ENCODE measurements at places on chromosomes 6 and 20.

DNA sequence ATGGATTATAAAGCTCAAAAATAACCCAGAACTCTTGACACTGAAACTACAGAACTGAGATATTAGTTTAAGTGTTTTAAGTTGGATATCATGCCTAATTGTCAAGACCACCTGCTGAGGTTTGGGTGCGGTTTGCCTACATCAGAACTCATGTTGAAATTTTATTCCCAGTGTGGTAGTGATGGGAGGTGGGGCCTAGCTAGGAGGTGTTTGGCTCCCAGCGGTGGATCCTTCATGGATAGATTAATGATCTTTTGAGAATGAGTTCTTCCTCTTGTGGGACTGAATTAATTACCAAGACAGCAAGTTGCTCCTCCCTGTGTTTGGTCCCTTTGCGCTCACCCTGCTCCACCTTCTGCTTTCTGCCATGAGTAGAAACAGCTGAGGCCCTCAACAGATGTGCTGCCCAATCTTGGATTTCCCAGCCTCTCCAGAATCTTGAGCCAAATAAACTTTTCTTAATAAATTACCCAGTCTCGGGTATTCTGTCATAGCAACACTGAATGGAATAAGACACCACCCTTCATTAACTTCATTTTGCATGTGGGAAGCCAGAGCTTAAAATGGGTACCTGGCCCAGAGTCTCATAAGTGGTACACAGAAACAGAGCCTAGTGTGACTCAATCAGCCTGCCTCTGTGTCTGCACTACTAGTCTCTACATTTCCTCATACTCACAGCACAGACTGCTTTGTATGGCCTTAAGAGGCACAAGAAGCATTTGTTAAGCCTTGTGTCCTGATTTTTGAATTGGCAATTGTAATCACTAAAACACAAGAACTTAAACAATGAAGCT, 158.4 kb downstream of the IBTK start:
- no peak for DNase-seq

DNA sequence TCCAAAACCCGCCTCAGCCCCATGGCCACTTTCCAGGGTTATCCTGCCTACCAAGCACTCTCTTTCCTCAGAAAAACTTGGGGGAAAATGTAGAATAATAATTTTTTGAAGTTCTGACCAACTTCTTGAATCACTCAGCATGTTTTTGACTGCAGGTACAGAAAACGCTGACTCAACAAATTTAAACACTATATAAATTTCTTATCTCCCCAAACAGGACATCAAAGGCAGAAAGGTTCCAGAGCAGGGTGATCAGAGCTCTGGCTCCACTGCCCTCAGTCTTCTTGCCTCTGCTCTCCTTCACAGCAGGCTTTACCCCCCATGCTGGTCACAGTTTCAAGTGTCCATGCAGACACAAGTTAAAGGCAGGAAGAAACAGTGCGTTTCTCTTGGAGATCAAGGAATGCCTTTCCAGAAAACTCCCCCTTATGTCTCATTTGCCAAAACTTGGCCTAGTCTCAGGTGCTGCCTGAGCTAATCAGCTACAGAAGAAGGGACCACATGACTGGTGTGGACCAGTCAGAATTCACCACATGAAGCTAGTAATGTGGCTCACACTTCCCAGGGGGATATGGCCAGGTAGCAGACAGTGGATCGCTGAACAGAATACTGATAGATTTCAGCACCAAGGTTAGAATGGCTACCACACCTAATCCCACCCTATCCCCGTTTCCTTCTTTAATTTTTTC, 24.4 kb upstream of the SLC17A3 start:
- no peak for DNase-seq

DNA sequence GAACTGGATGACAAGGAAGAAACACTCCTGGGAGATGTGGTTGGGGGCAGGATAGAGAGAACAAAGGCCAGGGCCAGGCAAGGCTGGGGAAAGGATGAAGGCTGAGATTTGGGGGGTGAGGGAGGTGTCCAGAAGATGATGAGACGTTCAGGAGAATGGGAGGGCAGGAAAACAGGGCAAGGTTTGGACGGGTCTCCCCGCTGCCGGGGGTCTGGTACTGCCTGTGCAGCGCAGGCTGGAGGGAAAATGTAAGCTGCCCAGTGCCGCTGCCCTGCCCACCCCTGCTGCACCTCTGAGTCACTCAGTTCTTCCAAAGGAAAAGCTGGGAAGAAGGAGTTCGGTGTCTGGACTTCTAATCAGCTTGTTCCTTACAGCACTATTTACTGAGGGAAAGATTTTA, 130.9 kb downstream of the DTNBP1 start:
- DNase-seq = no peak

GRCh38 chr20:15609921-15610320, 963.3 kb downstream of the KIF16B start:
- peak; percentile 22 for DNase-seq

DNA sequence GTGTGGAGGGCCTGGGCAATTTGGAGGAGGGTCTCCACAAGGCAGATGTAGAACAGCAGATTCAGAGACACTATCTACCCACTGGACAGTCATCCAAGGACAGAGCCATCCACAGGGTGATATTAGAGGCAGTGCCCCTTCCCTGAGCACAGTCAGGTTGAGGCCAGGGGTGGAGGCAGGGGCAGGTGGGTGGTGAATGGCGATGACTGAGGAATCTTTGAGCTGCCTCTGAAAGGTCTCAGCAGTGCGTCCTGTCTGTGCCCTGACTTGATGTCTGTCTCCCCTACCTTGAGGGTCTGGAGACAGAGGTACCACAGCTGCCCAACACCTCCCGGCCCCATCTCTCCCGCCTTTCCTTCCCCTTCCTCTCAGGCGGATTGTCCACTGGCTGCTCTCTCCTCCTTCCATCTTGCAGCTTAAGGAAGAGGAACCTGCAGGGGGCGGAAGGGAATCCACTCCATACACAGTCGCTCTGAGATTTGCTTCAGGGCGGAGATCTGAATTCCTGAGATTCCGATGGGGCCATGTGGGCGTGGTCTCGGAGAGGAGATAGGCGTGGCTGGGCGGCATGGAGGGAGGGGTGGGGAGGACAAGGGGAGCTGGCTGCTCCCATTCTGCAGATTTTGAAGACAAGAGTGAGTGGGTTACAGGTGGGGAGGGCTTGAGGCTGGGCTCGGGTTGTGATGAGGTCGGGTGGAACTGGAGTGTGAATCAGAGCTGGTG, 1.7 kb downstream of the MUCL3 start:
- DNase-seq = peak; percentile 81

GRCh38 chr20:41462372-41463161, 95.9 kb upstream of the EMILIN3 start:
- DNase-seq = no peak
